ENCODE measurements at places on chromosomes 6 and 20.

DNA sequence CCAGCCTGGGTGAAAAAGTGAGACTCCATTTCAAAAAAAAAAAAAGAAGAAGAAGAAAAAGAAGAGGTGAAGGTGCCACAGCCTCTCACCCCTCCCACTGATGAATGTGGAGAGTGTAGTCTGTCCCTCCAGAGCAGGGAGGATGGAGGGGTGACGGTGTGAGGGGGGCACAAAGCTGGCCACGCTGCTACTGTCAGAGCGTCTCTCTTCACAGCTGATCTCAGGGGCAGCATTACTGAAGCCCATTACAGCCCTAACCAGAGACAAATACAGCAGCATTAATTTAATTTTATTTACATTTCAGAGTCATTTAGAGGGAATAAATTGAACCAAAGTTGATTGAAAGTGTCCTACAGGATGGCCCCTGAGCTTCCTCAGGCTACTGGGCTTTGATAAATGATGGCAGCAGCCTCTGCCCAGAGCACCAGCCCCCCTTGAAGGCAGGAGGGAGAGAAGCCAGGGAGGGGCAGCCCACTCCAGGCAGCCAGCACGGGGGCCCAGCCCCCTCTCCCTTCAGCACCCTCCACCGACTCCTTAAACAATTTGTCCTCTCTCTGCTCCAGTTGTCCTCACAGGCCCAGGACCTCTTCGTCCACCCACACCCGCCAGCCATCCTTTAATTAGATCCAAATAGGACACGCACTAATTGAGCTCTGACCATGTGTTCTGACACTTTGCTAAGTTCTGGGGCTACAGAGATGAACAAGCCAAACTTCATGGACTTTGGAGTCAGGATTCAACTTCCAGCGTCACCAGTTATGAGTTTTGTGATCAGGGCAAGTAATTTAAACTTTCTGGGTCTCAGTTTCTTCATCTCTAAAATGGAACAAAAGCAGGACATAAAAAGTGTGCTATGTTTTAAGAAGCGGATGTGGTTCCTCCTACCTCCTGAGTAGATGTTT, 18.6 kb upstream of the ZFAND3 start:
- no peak for DNase-seq

- no peak for DNase-seq
These were observed 536.0 kb downstream of the RFPL4B start for GRCh38 chr6:112883095-112883494.

DNA sequence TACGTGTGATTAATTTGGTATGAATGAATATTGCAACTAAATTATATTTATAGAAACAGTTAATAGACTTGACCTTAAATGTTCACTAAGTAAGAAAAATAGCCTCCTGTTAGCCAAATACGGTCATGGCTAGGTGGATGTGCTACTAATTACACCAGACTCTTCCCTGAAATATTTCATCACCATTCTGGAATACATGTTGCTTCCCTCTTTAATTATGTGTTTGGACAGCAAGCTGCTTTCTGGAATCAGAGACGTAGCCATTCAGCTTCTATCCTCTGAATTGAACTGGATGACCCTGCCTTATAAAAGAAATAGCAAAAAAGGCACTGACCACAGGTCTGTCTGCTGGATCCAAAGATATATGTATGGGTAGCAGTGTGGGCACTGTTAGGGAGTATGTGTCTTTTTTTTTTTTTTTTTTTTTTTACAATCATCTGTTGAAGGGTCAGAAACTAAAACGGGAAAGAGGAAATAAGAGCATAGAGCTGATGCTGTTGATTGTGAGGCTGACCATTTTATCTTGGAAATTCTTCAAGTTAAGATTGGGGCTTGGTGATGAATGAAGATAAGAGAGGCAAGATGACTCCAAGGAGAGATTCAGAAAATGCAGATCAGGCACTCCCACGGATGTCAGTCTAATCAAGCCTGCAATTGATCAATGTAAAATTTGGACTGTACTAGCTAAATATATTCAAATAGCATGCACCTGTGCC, 283.2 kb upstream of the HSF2 start:
- no peak for DNase-seq

GRCh38 chr6:138518054-138518453, 18.8 kb upstream of the NHSL1 start:
- DNase-seq = no peak

DNA sequence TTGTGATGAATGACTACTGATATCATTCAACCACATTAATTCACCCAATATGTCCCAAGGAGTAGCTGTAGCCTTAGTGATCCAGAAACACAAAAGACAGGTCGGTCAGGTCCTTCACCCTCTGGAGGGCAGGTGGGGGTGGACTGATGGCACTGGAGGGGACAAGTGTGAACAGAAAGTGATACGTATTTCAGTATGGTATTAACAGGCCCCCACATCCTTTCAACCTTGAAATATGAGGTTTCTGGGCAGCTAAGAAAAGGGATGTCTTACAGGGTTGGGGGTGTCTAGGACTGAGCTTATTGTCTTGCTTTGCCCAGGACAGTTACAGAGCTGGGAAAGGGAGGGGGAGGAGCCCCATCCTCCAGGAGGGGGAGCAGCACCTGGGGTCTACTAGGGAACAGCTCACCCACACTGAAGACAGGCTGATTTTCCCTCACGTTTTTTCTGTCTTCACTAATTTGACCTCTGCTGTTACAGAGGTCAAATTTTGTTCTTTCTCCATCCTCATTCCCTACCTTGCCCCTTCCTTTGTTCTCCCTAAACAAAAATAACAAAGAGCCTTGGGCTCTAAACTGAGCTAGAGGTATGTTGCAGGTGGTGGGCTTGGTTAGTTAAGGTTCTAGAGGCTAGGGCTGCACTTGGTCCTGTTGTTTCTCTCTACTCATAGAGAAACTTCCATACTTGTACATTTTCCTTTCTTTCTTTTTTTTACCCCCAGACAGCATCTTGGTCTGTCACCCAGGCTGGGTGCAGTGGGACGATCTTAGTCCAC, 38.0 kb upstream of the EEF1A1 start:
- DNase-seq = no peak

- DNase-seq = no peak
These were observed 68.3 kb downstream of the FHL5 start for GRCh38 chr6:96631248-96631647.

DNA sequence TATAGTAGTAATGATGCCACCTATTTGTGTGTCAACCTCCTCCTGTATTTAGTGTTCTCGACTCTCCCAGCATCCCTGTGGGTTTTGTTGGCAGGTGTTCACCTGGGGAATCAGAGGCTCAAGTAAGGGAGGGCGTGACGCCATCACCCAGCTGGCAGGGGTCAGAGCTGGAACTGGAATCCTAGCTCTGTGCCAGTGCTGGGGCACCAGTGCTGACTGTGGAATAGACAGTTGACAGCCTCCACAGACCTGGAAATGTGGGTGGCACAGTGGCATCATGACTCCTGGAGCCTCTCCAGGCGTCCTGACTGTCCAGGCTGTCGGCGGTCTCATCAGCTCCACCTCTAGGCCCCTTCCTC, 102.8 kb downstream of the SYCP2 start:
- peak; percentile 18 for DNase-seq

GRCh38 chr6:139372326-139373153, 1.9 kb downstream of the CITED2 start:
- DNase-seq = no peak

- no peak for DNase-seq
These were observed 109.6 kb downstream of the ASXL1 start for GRCh38 chr20:32467506-32468312.

DNA sequence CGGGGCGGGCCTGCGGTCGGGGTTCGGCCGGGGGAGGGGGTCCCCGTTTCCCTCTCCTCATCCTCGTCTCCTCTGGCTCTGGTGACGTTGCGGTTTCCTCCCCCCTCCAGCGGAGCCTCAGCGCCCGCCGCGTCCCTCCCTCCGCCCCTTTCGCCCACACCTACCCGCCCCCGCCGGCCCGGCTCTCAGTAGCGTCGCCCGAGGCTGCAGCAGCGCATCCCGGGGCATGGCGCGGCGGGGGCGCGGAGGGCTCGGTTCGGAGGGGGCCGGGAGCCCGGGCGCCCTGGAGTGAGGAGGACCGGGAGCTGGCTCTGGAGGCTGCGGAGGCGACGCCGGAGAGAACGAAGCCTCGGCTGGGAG, at the start of gene DSE:
TSS of gene DSE (plus strand) at position 188 of the 360 bp plus-strand sequence. CDS start 28,304 bp downstream, outside the sequence.
- DNase-seq = no peak

GRCh38 chr6:28865401-28866204, 58.2 kb downstream of the TRIM27 start:
- no peak for DNase-seq

DNA sequence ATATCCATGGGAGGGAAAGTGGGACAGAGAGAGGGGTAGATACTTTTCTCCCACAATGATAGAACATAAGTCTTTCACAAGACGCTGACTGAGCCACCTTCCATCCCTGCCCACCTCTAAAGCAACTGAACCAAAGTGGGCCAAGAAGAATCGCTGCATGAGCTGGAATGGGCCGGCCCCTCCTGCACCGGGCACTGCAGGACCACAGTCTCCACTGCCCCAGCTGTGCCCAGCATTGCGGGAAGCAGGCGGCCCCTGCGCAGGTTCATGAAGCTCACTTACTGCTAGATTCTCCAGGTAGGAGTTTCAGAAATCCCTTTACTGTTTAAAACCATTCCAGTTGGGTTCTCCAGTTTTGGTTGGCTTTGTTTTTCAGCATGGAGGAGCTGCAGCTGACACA, 32.0 kb upstream of the CST7 start:
- no peak for DNase-seq
